ENCODE measurements at places on chromosomes 5 and 9.

DNA sequence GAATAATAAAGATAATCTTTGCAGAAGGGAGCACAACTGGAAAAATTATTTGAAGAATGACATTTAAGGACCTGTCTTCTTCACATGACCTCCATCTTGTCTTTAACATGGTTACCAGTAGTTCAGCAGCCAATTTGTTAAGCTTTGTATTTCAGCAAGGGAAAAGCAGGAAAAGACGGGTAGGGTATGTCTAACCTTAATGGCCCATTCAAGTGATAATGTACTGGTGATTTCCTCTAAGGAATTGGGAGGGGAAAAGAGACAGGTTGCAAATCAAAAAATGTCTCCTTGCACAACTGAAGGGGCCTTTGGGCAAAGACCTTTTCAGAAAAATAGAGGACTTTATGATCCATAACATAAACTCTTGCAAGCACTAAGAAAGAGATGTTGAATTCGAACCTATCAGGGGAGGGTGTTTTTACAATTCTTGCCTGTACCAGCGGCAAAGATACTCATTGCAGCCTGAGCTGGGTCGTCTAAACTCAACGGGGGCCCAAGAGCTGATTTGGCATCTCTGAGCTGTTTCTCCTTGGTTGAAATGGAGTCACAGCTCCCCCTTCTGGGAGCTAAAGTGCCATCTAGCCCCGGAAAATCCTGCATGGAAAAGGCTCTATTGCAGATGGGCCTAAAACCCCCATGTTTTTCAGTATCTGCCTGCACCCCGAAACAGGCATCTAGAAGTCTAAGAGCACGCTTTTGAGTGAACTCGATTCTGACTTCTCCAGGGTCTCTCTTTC lies 3.8 kb downstream of the BRINP1 start:
- DNase-seq = peak; percentile 80

DNA sequence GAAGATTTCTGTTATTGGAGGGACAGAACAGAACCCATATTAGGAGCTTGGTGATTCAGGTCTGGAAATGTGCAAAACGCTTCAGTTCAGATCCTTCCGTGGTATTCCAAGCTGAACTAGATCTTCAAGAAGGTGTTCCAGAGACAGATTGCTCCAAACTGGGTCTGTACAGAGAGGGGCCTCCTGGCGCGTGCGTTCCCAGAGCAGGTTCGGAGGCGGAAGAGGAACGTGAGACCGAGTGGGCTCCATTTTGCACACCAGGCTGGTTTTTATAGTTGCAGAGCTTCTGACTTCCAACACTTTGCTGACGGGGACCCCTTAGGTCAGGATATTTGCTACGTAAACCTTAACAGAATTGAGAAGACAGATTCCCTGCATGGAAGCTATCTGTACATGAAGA lies 16.7 kb upstream of the RPL26L1 start:
- DNase-seq = no peak

- DNase-seq = no peak
Observed at GRCh38 chr9:121268598-121268850, 562 bp downstream of the GSN start.

- no peak for DNase-seq
Observed at GRCh38 chr5:27472000-27472763, 433.8 kb upstream of the CDH9 start.

DNA sequence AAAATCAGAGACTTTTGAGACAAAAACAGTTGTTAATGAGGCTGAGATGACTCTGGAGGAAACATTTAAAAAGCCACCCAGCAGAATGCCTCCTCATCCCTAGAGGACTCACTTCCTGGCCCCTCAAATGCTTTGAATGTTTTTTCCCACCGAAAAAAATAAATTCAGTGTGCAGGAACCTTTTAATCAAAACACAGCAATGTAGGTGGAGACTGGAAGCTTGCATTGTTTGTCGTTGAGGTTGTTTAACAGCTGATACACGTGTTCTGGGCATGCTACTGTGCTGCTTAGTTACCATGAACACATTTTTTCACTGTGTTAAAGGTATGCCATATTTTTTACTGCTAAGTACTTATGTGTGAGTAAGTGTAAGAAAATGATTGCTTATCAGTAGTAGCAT lies 65.7 kb upstream of the ADCY2 start:
- no peak for DNase-seq

- no peak for DNase-seq
Observed at GRCh38 chr5:103375863-103376591, 117.5 kb downstream of the MACIR start.

GRCh38 chr5:153824909-153825308 lies 213.8 kb downstream of the FAM114A2 start:
- DNase-seq = no peak

DNA sequence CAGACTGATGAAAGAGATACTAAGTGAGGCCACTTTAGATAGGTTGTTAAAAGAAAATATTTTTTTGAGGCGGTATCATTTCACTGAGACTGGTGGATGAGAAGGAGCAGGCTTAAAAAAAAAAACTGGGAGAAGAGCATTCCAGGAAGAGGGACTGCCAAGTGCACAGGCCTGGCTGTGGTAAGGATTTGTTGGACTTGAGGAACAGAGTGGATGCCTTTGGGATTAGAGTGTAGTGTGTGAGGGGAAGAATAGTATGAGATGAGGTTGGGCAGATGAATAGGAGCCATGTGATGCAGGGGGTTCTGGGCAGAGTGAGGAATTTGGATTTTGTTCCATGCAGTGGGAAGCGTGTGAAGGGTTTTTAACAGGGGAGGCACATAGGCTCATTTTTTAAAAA lies 57.9 kb downstream of the PBX3 start:
- no peak for DNase-seq

DNA sequence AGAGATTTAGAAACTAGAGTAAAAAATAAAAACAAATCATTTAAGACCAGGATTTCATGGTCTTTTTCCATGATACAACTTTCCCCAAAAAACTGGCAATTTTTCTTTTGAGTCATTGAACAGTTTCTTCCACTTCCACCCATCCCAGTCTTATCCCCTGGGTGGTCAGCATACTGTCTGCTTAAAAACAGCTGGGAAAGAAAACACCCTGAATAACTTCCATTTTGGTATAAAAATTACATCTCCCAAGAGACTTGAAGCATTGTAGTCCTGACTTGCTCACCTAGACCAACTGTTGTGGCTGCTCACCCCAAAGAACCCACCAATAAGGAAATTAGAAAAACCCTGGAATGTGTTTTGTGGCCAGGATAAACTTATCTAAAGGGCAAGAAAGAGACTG lies 731.3 kb downstream of the NR2F1-AS1 start:
- no peak for DNase-seq

DNA sequence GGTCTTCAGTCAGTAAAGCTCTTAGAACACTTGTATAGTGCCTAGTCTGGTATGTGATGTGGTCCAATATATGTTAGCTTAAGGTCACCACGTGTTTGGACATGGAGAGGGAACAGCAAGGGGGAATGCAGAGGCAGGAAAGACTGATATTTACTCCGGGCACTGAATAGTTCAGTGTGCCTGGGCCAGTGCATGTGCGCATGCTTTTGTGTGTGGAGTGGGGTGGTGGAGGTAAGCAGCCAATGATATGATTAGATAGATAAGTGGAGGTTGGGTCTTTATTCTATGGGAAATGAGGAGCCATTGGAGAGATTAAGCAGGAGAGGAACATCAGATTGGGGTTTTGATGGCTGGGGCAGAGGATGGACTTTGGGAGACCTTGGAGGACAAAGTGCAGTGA lies 14.0 kb downstream of the OR13J1 start:
- no peak for DNase-seq

DNA sequence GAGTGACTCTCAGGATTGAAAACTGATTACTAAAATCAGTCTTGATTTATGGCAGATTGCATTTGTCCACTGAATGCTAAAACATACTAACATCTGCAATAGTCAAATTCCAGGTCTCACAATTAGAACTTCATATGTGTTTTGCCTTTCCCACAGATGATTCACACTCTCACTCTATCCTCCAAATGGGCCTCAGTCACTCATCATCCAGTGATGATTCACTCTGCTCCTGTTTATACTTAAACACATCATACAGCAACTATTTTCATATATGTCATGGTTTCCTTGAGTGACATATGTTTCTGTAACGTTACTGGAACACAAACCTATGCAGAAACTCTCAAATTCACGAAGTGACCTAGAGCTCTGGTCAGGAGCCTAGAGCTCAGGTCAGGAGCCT lies 512.9 kb downstream of the HINT1 start:
- DNase-seq = no peak

DNA sequence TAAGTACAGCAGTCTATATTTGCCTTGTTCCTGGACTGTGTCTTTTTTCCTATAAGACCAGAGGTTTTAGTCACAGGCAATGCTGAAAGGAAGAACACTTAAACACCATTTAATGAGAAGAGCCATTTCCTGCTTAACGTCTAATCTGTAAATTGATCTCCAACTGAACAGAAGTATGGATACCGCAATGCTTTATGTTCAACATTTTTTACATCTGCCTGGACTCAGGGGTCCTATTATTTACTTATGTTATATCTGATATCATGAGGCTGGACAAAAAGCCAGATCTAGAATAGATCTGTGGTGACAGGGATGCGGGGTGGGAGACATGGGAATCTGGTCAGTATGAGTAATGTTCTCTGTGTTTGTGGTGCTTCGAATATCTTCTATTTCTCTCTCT lies 334.6 kb upstream of the MPDZ start:
- no peak for DNase-seq

GRCh38 chr5:121019106-121019505 lies 555.0 kb downstream of the PRR16 start:
- DNase-seq = no peak

- peak; percentile 73 for DNase-seq
Observed at GRCh38 chr5:149060325-149060724, 2.5 kb downstream of the SH3TC2 start.

GRCh38 chr9:132114102-132114707 lies 34.5 kb upstream of the MED27 start:
- peak; percentile 66 for DNase-seq

- no peak for DNase-seq
Observed at GRCh38 chr5:65811885-65812284, 89.9 kb downstream of the NLN start.

DNA sequence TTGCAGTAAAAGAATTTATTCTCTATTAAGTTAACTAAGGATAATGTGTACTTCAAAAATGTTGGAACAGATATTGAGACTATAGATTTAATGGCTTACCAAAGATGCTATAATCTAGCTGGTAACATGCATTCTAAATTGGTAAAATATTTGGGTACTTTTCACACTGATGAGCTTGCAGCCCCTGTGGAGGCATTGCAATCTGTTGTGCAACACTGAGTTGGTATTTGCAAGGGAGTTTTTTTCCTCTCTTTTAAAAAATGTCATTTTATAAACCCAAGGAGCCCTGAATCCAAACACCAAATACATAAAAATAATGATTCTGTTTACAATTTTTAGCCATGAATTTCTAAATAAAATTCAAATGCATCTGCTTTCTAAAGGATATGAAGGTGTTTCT lies 944.8 kb downstream of the DTWD2 start:
- no peak for DNase-seq

DNA sequence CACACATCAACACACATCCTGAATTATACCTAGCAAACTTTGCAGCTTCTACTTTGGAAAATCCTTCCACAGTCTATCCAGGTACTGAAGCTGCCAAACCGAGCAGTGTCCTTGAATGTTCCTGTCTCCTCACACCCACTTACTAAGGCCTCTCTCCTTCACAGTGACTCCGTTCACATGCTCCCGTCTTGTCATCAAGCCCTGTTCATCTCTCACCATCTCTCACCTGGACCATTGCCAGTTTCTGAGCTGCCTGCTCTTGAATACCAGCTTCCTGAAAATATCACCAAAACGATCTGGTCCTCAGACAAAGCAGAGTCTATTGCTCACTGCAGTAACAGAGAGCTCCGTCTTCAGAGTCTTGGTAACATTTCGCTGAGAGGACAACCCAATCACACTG lies 57.4 kb downstream of the GCNT1 start:
- DNase-seq = no peak

DNA sequence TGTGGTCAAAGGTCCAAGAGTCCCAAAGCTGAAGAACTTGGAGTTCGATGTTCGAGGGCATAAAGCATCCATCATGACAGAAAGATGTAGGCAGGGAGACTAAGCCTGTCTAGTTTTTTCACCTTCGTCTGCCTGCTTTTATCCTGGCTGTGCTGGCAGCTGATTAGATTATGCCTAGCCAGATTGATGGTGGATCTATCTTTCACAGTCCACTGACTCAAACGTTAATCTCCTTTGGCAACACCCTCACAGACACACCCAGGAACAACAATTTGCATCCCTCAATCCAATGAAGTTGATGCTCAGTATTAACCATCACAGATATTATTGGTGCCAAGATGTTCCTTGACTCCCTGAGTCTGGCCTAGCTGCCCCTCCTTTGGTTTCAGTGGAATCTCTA lies 530.8 kb upstream of the CLINT1 start:
- no peak for DNase-seq

DNA sequence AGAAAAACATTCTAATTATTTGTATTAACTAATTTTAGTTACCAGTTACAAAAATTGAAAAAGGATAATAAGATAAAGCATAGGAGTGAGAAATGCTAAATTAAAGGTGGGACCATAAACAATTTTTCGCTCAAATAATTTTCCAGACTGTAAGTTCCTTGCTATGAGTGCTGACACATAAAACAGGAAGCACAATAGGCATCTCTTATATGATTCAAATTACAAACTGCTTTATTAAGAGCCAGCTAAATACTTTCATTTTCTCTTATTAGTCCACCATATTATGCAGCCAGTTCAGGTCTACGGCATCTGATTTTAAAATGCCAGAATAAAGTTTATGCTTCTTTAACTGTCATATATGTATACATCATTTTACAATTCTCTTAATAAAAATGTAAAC lies 4.4 kb downstream of the RC3H2 start:
- DNase-seq = no peak

DNA sequence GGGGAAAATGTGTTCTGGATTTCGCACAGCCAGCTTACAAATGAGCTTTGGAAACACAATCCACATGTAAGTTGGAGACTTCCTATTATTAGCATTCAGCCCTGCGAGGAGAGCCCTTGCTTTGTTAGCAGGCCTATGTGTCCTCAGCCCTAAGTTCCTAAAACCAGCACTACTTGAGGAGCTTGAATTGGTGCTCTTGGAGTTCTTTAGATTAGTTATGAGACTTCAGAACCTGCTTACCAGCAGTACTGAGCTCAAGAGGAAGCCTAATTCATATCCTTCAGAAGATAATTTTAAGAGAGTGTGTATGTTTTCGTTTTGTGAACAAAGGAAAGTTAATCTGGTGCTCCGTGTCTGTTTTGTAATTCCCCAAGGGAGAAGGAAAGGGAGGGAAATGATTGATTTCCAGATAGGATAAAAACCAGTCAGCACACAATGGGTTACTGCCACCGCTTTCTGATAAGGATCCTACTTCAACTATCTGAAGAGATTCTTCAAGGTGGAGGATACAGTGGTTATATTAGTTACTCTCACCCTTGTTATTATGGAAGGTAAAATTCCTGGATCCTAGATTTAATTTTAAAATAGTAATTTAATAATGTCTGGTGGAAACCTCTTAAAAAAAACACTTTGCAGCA lies 35.2 kb downstream of the PIK3R1 start:
- DNase-seq = no peak

DNA sequence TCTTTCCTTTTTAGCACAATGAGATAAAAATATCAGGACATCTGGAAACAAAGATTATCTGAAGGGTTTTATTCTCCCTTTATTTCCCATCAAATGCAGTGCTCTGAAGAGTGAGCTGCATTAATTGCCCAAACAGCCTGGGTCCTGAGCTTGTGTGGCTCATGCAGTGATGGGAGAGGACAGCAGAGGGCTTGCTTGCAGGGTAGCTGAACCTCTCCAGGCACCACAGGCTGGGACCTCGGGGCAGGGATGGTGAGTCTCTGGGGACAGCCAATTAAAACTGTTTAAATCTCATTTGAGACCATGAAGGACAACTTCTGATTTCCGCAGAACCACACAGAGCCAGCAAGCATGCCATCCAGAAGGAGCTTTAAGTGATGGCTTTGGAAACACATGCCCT lies 71.2 kb downstream of the PLAC8L1 start:
- no peak for DNase-seq
